ENCODE measurements at places on chromosomes 6 and 20.

DNA sequence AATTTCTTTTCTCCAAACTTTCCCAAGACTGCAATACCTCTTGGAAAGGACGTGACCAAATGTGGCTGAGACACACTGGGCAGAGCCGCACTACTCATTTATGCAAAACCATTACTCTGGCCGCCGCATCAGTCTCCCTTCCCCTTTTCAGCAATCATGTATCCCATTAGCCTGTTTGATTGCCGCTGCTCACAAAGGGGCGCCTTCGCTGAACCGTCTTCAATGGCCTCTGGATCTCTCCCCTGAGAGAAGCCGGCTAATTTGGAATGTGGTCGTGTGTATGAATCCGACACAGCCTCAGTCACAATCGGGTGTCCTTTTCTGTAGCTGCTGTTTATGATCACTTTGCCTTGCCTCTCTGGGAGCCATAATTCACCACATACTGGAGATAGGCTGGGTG lies 361.1 kb downstream of the ZFAND3 start:
- DNase-seq = no peak

- DNase-seq = no peak
Measured at GRCh38 chr6:164085091-164086075, 670.9 kb downstream of the QKI start.

- no peak for DNase-seq
Measured at GRCh38 chr6:144443157-144443556, 158.0 kb downstream of the UTRN start.

DNA sequence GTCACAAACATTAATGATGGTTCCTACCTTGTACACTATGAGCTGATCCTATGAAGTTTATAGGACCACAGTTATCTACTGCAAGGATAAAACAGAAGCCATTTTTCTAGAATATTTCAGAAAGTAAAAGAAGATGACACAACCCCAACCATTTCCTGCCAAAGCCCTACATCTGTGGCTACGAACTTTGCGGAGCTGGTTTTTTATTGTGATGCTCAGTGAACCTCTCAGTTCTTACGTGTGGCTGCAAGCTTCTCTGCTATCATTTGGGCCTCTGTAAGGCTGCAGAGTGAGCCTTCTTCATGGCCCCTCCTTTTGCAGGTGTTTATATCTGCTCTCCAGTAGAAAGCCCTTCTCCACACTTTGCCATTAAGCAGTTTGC lies 17.8 kb upstream of the TAGAP start:
- peak; percentile 85 for DNase-seq

DNA sequence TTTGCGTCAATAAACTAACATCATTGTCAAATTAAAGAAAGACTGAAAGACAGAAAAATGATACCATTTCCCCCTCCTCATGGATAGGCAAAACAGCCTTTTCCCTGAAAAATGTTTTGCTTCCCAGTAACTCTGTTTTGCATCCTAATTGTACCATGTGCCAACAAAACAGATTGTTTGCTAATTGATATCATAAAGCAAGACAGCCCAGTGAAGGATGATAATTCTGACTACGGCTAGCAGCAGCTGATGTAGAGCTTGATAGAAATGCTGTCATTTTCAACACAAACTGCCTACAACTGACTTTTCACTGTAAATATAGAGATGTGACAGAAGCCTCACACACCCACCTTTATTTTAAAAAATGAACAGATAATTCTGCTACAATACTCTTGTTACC lies 1061.6 kb downstream of the HACE1 start:
- no peak for DNase-seq

- no peak for DNase-seq
Measured at GRCh38 chr20:400128-400453, 8.0 kb upstream of the RBCK1 start.

DNA sequence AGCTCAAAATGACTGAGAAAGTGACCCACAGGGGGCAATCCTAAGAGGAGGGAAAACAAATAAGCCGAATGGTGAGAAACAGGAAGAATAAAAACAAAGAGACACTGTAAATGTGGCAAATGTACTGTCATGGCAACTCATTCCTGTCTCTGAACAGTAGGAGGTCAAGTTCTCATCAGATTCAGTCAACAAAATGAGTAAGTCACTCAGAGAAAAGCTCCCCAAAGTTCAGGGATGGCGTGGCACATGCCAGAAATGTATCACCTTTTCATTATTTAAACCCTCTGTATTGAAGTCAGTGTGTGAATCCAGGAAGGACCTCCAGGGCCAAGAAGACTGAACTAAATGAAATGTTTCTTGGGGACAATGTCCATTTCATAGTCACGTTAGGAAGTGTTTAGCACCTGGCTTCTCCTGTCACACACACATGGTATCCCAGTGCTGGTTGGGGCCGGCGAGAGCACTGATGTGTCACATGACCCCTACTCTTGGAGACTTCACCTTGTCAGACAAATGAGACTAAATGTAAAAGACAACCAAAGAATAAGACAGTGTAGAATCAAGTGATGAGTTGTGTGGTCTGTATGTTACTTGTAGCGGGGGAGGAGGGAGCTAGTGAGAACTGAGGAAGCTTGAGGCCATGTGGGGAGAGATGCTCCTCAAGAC lies 20.7 kb downstream of the CNR1 start:
- DNase-seq = no peak

DNA sequence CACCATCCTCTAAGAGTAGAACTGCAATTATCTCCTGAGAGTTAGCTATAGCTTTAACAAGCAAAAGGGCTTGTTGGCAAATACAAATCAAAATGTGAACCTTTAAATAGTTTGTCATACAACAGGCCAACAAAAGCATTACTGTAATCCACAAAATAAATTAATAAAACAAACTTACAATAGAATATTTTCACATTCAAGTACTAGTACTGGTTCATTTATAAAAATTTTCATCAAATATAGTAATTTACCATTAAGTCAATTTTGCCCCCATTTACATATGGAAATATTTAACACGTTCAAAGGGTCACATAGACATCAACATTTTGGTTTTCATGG lies 9.4 kb downstream of the RBM39 start:
- no peak for DNase-seq

DNA sequence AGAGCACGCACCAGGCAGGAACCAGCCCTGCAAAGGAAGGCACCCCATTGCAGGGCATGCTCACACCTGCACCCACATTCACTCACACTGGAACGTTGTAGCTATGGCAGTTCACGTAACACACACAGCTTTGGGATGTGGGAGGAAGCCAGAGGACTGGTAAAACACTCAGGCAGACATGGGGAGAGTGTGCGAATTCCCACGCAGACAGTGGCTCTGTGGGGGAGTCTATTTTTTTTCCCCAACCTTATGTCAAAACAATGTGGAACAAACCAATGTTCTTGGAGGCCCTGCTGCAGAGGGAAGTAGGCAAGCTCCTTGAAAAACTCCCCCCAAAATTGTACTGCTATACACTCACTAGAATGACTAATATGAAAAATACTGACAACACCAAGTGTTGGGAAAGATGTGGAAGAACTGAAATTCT lies 91.0 kb downstream of the PPP1R14C start:
- no peak for DNase-seq

- no peak for DNase-seq
Measured at GRCh38 chr20:25036331-25036936, 21.5 kb downstream of the ACSS1 start.

DNA sequence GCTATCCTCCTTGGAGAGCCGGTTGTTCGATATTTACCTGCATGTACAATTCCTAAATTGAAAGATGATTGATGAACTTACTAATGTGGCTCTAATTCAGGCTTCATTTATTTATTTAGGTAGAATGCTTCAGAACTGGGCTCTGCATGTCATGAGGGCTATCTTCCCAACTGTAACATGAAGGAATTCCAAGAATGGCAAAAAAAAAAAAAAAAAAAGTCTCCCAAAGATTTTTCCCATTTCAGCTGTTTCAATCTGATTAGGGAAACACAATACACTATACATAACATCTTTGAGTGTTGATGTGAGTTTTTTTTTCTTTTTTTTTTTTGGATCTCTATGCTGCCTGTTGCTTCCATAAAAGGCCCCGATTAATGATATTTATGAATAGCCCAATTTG lies 120.1 kb upstream of the SHLD1 start:
- no peak for DNase-seq

DNA sequence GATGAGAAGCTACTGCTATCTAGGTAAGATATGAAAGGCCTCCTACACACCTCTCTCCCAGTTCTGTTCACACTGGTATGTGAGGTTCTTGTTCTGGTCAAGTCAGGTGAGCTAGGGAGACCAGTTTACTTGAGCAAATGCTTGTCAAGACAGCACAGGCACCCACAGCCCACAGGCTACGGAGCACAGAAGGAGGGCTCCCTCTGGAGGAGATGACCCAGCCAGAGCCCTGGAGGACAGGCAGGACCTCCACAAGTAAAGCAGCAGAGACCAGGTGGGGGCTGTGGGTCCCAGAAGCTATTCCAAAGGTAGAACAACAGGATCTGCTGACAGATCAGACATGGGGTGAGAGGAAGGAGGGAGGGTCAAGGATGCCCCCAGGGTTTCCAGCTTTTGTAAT lies 13.2 kb downstream of the MMP24OS start:
- DNase-seq = no peak

Data from CD4-positive, alpha-beta T cell treated with Interleukin-4 for 4 hours (primary cell).